ENCODE measurements at places on chromosomes 12 and 14.

DNA sequence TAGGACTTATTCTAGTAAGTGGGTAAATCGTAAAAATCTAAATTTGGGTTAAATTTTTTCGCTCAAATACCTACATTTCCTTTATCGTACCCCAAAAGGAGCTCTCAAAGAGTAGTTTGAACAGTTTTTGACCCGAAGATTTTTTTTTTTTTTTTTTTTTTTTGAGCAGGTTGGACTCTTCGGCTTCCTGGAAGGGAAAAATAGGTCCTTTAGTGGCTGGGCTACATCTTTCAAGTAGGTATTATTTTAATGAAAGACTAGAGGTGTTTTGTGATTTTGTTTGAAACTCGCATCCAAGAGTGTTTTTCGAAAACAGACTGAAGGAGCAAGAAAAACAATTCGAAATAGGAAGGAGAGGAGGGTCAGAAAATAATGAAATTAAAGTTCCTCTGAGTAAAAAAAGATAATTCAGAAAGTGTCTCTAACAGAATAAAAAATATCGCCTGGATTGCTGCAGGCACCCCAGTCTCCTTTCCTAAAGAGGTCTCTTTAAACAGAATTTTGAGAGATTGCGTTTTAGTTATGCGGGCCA, 6.0 kb downstream of the CDKN1B start:
- peak; percentile 12 for DNase-seq

- peak; percentile 61 for DNase-seq
Observed at GRCh38 chr12:49763006-49763591, 21.7 kb downstream of the TMBIM6 start.

DNA sequence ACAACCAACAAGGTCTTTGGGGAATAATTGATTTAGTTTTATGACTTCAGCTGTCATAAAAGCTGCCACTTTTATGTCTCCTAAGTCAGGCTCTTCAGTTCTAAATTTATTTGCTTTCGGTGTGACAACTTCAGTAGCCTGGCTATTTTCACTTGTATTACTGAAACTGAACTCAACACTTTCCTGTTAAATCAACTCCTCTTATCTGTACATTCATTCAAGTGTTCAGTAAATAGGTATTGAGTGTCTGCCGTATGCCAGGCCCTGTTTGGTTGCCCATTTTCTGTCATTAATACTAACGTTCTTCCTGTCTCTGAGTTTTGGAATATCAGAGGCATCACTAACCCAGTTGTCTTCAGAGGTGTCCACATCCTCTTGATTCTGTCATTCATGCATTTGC, 7.5 kb downstream of the UTP20 start:
- DNase-seq: no peak

DNA sequence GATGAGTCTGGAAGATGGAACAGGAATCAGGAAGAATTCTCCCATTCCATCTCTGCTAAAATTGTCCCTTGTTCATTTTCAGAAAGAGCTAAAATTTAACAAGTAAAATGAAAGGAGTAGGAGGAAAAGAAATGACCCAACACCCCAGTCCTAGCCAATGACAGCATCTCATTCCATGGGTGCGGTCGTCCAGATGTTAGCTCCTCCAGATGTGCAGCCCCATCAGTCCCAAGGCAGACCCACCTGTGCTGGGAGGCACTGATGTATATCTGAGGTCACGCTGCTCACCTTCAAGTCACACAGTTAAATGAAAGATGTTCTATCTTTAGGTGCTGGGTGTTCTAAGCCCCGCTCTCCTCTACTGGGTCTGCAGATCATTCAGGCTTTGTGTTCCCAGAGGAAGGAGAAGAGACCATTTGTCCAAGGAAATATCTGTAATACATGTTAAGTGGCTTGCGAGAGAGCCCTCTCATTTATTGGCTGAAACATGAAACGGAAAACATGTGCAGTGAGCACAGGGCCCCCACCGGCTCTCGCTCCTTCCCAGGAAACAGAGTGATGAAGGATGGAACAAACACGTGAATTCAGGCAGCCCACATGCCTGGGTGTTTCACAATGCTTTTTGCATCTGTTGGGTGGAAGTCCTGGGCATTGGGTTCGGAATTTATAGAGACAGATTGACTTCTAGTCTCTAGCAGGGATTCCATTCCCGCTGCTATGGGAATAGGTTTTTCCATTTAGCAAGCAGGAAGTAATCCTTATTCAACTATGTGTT, 294.6 kb downstream of the NUAK1 start:
- DNase-seq: no peak

DNA sequence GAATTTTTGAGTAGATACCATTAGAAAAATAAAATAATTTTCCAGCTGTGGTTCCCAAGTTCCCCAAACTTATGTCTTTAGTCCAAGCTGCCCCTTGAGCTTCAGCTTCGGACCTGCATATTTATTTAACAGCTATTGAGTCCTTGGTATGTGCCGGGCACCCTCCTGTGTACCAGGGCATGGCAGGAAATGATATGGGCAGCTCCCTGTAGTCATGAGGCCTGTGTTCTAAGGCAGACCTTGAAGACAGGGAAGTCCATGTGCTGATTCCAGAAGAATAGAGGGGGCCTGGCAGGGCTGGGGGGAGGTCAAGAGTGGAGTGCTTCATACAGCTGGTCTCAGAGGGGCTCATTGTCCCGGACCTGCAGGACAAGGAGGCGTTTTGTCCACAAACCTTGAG, 29.2 kb downstream of the TRAF3 start:
- no peak for DNase-seq

DNA sequence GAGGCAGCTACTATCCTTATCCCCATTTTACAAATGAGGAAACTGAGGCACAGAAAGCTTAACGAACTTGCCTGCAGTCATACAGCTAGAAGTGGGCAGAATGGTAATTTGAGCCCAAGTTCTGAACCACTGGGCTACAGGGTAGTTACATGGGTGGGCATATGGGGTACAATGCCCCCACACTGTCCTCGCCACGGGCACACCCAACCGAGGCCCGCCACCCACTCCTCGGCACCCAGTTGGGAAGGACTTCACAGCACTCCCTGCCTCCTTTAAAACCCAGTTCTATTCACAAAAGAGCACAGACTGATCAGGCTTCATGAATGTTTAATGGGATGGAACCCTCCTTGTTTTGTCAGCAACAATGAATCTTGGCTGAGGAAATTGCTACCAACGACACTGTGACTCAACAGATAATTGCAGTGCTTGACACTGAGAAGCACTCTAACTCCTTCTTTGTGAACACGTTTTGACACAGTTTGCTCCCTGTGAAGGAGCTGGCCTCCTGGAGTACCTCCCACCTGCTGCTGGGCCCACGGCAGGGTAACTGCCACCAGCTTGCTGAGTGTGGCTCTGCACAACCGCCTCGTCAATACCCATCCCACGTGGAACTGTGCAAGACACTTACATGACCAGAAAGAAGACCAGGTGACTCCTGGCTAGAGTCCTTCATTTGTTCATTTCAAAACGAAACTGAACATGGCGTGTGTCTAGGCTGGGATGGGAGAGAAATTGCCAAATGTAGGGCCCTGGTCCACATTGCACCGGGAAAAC, 63.5 kb downstream of the CLMN start:
- DNase-seq: no peak

- no peak for DNase-seq
Observed at GRCh38 chr12:30806989-30807694, 52.4 kb upstream of the CAPRIN2 start.

- DNase-seq: no peak
Observed at GRCh38 chr14:95649230-95649629, 37.0 kb upstream of the TCL1B start.

DNA sequence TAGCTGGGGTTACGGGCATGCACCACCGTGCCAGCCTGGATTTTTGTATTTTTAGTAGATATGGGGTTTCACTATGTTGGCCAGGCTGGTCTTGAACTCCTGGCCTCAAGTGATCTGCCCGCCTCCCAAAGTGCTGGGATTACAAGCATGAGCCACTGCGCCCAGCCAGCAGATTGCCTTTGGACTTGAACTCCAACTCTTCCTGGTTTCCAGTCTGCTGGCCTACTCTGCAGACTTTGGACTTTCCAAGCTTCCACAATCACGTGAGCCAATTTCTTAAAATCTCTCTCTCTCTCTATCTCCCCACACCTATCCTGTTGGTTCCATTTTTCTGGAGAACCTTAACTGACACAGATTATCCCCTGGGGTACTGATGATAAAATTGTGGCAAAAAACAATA, 55.0 kb downstream of the EMP1 start:
- no peak for DNase-seq

DNA sequence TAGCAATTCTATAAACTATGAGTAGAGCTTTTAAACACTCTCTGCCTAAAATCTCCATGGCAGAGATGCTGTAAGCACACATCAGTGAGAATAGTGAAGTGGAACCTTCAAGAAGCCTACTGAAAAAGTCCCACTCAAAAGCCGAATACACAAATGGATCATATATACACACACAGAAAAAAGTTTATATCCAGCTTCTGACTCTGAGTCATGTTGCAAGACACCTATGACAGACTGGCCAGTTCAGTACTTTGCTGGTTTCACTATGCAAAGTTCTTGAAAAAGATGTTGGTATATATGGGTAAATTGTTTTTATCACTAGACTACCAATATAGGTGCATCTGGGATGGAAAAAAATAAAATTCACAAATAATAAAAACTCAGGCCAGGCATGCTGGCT, 126.1 kb downstream of the KCNK10 start:
- no peak for DNase-seq

- DNase-seq: no peak
Observed at GRCh38 chr14:96727491-96727890, 69.7 kb upstream of the VRK1 start.

- DNase-seq: no peak
Observed at GRCh38 chr14:68109132-68109900, 289.7 kb downstream of the RAD51B start.

DNA sequence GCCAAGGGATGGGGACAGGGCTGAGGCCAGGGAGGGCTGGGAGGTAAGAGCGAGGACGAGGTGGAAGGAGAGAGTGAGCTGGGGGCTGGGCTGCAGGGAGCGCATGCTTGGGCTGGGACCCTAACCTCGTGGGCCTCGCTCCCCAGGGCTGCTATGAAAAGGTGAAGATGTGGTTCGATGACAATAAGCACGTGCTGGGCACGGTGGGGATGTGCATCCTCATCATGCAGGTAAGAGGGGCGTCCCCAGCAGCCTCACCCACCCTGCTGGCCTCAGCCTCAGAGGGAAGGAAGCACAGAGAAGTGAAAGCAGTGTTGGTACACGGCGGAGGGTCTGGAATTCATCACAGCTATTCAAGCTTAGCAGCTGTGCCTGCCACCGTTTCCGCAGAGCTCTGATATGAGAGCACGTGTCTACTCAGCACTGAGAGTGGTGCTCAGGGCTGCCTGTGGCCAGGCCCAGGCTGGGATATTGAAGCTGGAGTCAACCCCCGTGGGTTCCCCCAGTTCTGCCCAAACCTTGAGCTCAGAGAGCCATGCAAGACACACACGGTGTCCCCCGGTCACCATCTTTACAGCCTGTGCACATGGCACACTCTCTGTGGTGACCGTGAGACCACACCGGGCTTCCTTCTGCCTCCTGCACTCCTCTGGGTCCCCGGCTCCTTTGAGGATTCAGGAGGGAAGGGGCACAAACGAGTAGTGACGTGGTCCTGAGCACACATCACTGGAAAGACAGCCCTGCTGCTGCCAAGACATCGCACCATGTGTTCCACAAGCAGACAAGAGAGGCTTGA, 204.6 kb downstream of the TSPAN9 start:
- DNase-seq: no peak

GRCh38 chr12:124543590-124544310, 23.7 kb downstream of the NCOR2 start:
- DNase-seq: no peak

- DNase-seq: peak; percentile 8
Observed at GRCh38 chr12:82593901-82594396, 92.8 kb upstream of the TMTC2 start.

DNA sequence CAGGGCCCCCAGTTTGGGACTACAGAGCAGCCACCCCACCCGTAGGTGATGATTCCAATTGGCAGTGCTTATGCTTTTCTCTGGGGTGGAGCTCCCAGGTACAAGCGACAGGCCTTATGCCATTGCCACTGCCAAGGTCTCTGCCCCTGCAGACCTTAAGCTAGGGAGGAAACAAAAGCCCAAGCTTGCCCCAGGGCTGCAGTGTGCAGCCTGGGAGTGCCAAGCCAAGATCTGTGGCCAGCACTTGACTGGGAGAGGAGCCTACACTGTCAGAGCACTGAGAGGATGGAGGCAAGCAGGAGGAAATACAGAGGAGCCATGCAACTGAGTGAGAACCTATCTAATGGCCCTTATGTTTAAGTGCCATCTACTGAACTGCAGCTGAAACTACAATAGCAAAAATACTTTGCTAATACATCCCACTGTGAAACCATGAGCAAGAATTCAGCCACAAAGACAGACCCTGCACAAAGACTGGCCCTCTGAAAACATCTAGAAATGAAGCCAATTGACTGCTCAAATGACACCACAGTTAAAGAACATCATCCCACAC, 17.7 kb upstream of the ASCL1 start:
- no peak for DNase-seq

DNA sequence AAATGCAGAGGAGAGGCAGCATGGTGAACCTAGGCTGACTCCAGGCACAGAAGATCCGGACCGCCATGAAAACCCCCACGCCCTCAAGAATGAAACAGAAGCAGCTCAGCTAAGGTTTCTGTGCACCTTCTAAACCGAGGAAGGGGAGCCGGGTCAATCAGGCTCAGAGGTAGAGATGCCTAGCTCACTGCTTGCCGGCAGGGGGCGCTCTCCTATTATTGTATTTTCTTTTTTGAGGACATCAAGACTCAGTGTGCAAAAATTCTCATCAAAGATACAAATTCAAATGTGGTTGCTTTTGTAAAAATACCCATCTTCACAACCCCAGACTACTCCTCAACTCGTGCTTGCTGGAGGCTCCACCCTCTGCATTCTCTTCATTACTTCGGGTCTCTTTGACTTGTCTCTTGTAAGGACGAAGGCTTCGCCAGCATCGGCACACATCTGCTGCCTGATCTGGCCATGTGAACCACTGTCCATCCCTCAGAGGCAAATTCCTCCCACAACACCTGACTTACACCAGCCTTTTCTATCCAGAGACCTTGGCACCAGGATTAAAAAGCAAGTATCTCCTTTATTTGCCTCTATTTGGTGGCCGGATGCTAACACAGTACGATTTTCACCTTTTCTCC, 33.4 kb upstream of the RNASE3 start:
- peak; percentile 52 for DNase-seq

DNA sequence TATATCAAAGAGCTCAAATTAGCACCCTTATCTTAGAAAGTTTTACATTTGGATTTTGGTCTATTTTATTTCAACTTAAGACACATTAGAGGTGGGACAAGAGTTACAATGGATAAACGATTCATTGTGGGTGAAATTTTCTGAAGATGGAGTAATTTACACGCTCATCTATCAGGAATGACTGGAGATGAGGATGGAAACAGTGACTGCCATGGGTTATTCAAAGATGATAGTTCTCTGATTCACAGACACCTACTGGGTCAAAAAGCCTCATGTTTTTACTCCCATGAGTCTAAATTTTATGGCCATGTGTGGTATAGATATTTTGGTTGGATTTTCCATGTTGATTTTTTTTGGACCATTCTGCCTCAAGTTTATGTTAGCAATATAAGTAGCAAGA, 22.1 kb downstream of the SAMD4A start:
- DNase-seq: no peak

GRCh38 chr12:63152321-63152700, 1.3 kb upstream of the AVPR1A start:
- no peak for DNase-seq
